Stimulated activated CD4-positive, alpha-beta T cell treated with anti-CD3 and anti-CD28 coated beads, Interleukin-1b, Interleukin-23, amount 100 ng/mL, for 4 hours (primary cell): ENCODE measurements at places on chromosomes 1 and 21.
A peak's percentile ranks its signal among the peaks of the same experiment; 100 is the strongest.

GRCh38 chr1:53341961-53342707 lies 14.3 kb upstream of the LRP8 start:
- DNase-seq: no peak

- DNase-seq: no peak
Observed at GRCh38 chr1:182181167-182181572, 119.7 kb upstream of the ZNF648 start.

DNA sequence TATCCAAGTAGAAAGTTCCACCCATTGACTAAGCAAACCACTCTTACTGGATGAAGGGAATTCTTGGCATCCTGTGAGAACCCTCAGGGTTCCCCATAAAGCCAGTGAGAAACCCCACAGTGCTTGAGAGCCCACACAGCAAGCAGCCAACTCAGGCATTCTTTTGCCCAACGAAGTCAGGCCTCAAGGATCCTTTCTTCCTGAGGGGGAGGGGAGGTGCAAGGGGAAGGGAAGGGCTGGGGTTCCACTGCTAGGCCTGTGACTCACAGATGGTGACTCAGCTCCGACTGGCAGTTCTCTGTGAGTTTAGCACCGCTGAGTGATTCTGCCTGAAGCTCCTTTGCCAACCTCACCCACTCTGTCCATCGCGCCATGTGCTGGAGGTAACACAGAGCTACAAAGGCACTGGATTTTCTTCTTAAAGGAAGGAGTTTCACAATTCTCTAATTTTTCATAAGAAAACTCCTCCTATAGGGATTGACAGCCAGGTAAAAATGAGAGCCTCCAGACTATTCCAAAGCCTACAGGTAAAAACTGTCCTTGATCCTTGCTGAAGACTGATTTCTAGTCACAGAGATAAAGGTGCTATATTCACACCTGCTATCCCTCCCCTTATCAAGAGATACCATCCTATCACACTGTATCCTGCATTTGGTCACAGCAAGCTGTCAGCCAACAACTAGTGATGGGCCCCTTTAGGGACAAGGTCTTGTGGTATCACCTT lies 4.8 kb downstream of the ENO1 start:
- peak; percentile 76 for DNase-seq

DNA sequence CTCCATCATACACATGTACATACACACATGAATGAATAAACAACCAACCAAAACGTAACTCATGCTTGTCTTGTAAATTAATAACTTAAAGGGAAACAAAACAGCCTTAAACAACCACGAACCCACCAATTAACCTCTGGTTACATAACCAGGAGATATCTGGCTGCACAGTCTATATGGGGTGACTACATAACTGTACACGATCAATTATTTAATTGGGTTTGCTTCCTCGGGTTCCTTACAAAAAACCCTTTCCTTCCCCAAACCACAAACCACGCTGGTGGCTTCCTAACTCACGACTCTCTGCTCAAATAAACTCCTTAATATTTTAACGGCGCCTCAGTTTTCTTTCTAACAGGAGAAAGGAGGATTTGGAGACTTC lies 744 bp downstream of the ZNF670 start:
- DNase-seq: no peak

DNA sequence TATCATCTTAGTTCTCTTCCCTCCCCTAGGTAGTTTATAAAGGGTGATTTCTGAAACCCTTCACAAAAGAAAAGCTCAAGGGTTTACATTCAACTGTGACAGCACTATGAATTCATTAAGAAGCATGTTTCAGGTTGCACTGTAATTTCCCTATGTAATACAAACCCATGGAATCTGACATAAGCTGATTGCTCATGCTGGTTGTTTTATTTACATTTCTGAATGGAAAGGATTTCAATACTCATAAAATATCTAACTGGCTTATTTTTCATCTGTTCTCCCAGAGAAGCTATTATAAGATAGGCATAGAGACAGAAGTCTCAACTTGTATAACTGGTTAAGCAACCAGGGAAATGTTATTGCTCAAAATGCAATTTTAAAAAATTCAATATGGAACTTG lies 20.5 kb downstream of the WNT2B start:
- DNase-seq: no peak

DNA sequence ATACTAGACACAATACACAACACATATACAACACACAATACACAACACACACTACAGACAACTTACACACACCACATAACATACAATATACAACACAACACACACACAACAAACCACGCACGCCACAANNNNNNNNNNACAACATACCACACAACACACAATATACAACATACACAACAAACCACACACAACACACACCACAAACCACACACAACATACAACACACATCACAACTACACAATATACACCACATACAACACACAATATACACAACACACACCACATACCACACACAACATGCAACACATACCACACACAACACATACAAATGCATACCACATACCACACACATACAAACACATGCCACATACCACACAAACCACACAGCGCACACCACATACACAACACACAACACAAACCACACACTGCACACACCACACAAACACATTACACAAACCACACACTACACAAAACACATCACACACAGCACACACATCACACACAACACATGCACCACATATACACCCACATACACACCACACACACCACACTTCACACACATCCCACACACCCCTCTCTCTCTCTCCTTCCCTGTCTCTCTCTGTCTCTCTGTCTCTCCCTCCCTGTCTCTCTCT lies 108.3 kb downstream of the ETS2 start:
- no peak for DNase-seq

- DNase-seq: no peak
Observed at GRCh38 chr1:172498857-172499256, 34.1 kb upstream of the SUCO start.

DNA sequence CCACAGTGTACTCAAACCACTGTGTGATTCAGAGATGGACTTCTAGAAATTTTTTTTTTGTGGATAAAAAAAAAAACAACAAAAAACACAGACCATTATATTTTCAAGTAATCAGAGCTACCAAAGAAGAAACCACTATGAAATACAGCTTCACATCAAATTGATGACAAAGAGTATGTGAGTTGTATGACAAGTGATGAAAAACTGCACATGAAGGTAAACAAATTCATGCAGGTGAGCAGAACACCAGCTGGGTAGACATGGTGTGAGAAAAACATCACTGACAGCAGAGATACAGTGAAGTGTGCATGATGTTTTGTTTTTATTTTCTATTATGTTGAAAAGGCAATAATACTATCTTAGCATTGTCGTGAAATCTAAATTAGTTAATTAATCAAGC lies 8.0 kb upstream of the PTPRC start:
- DNase-seq: no peak

- peak; percentile 78 for DNase-seq
Observed at GRCh38 chr1:20151906-20152598, 12.9 kb downstream of the PLA2G2F start.

- DNase-seq: no peak
Observed at GRCh38 chr1:150406483-150406882, 42.5 kb downstream of the RPRD2 start.

- DNase-seq: no peak
Observed at GRCh38 chr1:117959364-117959763, 29.8 kb downstream of the WDR3 start.

DNA sequence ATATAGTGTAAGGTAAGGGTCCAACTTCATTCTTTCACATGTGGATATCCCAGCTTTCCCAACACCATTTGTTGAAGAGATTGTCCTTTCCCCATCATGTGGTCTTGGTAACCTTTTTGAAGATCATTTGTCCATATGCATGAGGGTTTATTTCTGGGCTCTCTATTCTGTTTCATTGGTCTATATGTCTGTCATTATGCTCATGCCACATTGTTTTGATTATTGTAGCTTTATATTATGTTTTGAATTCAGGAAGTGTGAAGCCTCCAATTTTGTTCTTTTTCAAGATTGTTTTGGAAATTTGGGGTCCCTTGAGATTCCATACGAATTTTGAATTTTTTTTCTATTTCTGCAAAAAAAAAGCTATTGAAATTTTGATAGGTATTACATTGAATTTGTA lies 15.2 kb upstream of the RCSD1 start:
- no peak for DNase-seq

DNA sequence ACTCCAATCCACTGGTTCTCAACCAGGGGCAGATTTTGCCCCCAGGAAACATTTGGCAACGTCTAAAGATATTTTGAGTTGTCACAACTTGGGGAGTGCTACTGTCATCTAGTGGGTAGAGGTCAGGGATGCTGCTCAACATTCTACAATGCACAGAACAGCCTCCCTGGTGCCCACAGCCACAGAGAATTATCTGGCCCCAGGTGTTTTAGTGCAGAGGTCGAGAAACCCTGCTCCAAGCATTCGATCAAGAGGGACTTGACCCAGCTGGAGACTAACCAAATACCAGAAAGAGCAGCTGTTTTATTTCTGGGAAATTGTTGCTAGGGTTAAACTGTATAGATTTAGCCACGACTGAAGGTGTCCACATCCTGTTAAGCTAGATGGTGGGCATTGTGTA lies 19.2 kb downstream of the CD247 start:
- DNase-seq: no peak

DNA sequence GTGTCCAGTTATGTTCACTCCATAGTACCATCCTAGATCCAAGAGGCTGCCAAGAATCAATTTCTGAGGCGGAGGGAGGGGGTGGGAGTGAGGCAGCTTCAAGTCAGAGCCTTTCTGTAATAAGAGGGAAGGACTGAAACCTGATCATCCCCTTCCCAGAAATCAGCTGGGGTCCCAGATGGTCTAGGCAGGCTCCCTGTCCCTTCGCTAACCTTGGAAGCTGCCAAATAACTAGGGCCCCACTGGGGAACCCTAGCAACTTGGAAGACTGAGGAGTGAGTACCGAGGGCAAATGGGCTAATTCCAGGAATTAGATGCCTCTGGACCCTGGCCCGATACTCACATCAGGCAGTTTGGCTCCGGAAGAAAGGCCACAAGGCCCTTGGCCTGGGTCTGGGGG lies 113.3 kb downstream of the NAV1 start:
- DNase-seq: no peak

- no peak for DNase-seq
Observed at GRCh38 chr1:5478961-5479360, 513.3 kb downstream of the NPHP4 start.

DNA sequence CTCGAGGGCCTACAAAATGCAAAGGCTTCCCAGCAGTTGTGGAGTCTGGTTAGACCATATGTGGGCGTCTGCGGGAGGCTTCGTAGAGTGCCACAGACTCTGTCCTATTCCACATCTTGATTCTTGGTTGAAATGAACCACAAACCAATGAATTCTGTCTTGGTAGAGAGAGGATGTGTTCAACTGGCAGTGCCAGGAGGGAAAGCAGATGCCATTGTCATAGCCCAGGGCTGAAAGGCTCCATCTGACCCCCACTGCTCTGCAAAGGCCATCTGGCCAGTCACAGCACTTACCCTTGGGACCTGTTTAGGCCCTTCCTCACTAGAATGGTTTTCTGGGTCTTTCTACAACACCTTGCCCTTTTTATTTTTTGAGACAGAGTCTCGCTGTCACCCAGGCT lies 22.1 kb downstream of the ACOT11 start:
- DNase-seq: no peak

DNA sequence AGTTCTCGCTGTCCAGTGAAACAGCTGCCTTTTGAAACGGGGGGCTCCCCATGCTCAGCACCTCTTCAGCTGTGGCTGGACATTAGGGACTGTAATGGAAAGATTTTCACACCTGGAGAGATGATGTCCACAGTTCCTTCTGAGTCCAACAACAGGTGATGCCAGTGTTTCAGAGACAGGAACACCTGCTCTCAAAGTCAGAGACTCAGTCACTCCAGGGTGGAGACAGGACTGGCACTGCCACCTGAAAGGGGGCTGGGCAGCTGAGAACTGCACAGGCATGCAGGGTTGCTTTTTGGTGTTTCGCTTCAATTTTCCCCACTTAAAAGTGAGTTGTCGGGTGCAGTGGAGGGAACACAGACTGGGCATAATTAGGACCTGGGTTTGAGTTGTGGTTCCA lies 124.8 kb downstream of the GALNT2 start:
- DNase-seq: no peak

GRCh38 chr1:24929398-24930259 lies 447 bp downstream of the RUNX3 start:
- DNase-seq: no peak

- DNase-seq: no peak
Observed at GRCh38 chr21:32359719-32360260, 33.0 kb downstream of the URB1 start.
